Epithelial cell of alveolus of lung (primary cell): ENCODE measurements at places on chromosomes 5 and 9. TPM values are rescaled to one million over a fixed set of nuclear protein-coding genes. Genes with fewer than 3 reads are reported as not detected.

Gene CDHR2
- not detected in 2 replicates for total RNA-seq

Gene DRD1
- not detected in 2 replicates for total RNA-seq

Gene GFRA3
- total RNA-seq: not detected in 2 replicates

Gene IFNA13
- not detected in 2 replicates for total RNA-seq

Gene TMEM171
- 0.24 and 13.7 TPM in 2 replicates for total RNA-seq

Gene CCDC152
- total RNA-seq: 2.1 and 4.4 TPM in 2 replicates

Gene SLC34A3
- total RNA-seq: not detected in 2 replicates

Gene PCDHGB6
- total RNA-seq: 1.2 and 5.7 TPM in 2 replicates

Gene C9orf50
- total RNA-seq: 0.13 TPM in 1 of 2 replicates, not detected in the other

Gene PCDHGB7
- 7.2 and 23.6 TPM in 2 replicates for total RNA-seq

Gene TRIM7
- total RNA-seq: 2.5 and 3.8 TPM in 2 replicates

Gene TESK1
- 11.9 and 13.4 TPM in 2 replicates for total RNA-seq

Gene TRIO
- 61.3 and 133 TPM in 2 replicates for total RNA-seq

Gene OBP2B
- total RNA-seq: not detected in 2 replicates

Gene RAB3C
- not detected in 2 replicates for total RNA-seq

Gene SPEF2
- total RNA-seq: 1.8 and 5.4 TPM in 2 replicates

Gene ZBTB43
- 4.4 and 14.5 TPM in 2 replicates for total RNA-seq

Gene CCDC180
- 0.65 and 0.96 TPM in 2 replicates for total RNA-seq

Gene IRGM
- total RNA-seq: 13.3 TPM in 1 of 2 replicates, not detected in the other

Gene PCDHGC4
- total RNA-seq: 0.13 and 3.1 TPM in 2 replicates

Gene SPDL1
- total RNA-seq: 17.2 and 30.1 TPM in 2 replicates

Gene LCN6
- not detected in 2 replicates for total RNA-seq

Gene MED22
- total RNA-seq: 19.3 and 20.9 TPM in 2 replicates

Gene LCN12
- not detected in 2 replicates for total RNA-seq

Gene PLEKHG4B
- 0.39 TPM in 1 of 2 replicates, not detected in the other for total RNA-seq
